Testis (tissue), 5 donors: ENCODE measurements at places on chromosomes 4 and X.

DNA sequence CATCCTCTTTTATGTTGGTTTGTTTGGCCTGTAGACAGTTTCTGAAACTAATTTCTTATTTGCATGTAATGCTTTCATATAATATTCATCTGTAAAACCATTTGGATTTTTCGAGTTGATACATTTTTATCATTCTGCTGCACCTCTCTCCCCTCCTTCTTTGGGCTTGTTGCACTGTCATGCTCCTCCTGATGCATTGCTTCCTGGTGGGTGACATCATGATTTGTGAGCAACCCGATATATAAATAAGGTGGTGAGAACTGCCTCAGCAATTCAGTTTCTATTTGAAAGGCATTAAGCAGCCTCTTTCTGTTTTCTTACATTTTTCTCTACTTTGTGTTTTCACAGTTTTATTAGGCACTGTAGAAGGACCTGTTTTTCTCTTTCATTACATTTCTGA lies 515.7 kb downstream of the RPA4 start:
- no peak for DNase-seq

DNA sequence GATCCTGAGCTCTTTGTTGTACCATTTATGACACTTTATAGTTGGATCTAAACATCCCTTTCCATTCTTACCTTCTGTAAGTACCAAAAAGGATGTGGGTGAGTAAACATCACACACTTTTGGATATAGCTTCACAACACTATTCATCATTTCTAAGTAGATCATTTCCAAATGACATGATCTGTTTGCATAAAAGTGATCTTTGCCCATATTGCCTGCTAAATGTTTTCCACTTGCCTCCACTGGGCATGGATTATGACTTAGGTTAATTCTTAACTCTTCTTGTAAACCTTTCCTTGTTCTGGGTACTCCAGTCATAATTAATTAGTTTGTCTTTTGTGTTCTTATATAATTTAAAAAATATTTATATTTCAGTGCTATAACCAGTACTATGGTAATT lies 244.9 kb upstream of the AGA start:
- no peak for DNase-seq

GRCh38 chr4:7924570-7924969 lies 15.1 kb downstream of the AFAP1 start:
- DNase-seq, result no peak

- no peak for DNase-seq
Measured at GRCh38 chr4:86561256-86561655, 32.9 kb upstream of the PTPN13 start.

- DNase-seq, result peak; percentile 16
Measured at GRCh38 chr4:126899331-126899801, 733.4 kb upstream of the INTU start.

DNA sequence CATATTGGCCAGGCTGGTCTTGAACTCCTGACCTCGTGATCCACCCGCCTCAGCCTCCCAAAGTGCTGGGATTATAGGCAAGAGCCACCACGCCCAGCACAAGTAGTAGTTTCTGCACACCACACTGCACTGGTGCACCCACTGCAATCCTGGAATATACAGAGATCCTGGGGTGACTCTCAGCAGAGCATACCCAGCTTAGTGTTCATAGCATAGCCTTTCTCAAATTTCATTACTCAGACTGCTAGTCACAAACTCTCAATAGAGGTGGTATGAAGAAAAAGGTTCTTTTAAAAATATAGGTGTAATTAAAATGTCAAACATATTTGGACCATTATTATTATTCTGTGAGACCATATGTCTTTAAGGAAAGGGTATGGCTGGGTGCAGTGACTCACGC lies 6.2 kb upstream of the ARHGAP10 start:
- DNase-seq, result no peak
